ENCODE measurements at places on chromosomes 5 and 9. TPM values are rescaled to one million over a fixed set of nuclear protein-coding genes. Genes with fewer than 3 reads are reported as not detected.

The ADRB2 gene
- not detected for total RNA-seq

The FBP1 gene
- total RNA-seq: 1.8 TPM

GRCh38 chr5:158058208-158059120 is 199.5 kb upstream of the CLINT1 start:
- no peaks in the 10 kb centered on the region for H3K4me1 ChIP-seq
- H3K4me3 ChIP-seq: no peak overlapping the region
- H3K27me3 ChIP-seq: no peaks in the 10 kb centered on the region

DNA sequence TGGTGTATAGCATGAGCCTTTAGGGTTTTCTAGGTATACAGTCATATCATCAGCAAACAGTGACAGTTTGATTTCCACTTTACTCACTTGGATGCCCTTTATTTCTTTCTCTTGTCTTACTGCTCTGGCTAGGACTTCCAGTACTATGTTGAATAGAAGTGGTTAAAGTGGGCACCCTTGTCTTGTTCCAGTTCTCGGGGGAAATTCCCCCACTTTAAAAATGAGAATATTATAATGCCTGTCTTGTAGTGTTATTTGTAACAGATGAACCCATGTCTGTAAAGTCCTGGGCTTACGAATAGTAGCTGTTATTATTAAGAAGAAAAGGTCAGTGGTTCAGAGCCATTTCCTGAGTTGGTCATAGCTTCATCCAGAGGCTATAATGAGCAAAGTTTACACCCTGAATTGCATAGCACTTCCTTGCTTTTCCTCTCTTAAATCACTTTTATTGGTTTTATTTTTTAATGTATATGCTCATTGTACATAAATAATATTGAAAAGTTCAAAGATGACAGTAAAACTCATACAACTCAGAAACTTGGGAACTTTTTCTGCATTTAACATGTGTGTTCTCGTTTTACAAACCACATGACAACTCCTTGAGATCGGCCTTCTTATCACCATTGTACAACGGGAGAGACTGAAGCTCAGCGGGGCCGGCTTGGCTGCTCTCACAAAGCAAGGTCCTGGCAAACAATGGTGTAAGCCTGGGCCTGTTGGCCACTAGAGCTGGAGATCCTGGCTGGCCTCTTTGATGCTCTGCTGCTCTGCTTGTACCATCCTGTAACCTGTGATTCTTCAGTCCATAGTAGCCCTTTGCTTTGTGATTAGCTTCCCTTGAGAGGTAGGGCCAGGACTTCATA is 85.2 kb downstream of the CYFIP2 start:
- H3K27ac ChIP-seq: no peak overlapping the region
- no peak overlapping the region for H3K4me3 ChIP-seq
- no peaks in the 10 kb centered on the region for H3K4me1 ChIP-seq
- DNase-seq: no peak

The SV2C gene
- not detected for total RNA-seq

DNA sequence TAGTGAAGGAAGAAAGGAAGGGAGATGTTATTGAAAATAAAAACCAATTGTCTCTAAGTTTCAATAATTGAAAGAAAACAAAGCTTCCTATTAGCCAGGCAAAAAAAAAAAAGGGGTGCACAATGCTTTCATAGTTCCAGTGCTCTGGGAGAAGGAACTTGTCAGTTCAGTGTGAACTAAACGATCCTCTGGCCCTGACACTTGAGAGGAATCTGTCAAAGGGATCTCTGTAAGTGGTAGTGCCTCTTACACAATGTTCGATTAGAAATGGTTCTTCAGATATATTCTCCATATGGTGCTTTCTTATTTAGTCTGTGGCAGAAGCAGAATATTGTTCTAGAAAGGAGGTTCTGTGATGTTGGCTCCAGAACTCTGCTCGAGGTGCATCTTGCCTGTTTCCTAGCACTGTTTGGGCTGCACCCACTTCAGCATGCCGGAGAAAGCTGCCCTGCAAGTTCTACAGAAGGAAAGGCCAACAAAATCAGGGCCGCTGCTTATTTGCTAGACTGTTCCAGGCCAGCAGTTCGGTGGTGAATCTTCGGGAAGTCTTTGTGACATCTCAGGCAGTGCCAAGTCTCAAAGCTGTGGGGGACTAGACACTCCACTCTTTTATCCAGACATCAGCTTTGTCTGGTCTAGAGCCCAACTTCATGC is 90.9 kb downstream of the PIK3R1 start:
- no peaks in the 10 kb centered on the region for H3K36me3 ChIP-seq
- H3K27ac ChIP-seq: no peak overlapping the region
- DNase-seq: no peak
- no peaks in the 10 kb centered on the region for H3K27me3 ChIP-seq

DNA sequence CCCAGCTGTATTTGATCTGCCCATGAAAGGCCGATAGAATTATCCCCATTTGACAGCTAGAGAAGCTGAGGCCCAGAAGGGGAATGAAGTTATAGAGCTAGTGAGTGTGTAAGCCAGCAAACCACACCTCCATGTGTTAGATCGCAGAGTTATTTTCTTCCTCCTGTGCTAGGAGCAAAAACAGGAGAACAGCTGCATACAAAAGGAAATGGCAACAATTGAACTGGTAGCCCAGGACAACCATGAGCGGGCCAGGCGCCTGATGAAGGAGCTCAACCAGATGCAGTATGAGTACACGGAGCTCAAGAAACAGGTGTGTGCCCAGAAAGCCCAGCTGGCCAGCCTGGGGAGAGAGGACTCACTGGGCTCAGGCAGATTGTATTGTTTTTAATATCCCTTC is 30.4 kb downstream of the RAB14 start:
- no peaks in the 10 kb centered on the region for H3K4me1 ChIP-seq
- H3K36me3 ChIP-seq: no peaks in the 10 kb centered on the region
- no peak overlapping the region for H3K4me3 ChIP-seq
- no peaks in the 10 kb centered on the region for H3K27me3 ChIP-seq
- no peak overlapping the region for H3K27ac ChIP-seq

DNA sequence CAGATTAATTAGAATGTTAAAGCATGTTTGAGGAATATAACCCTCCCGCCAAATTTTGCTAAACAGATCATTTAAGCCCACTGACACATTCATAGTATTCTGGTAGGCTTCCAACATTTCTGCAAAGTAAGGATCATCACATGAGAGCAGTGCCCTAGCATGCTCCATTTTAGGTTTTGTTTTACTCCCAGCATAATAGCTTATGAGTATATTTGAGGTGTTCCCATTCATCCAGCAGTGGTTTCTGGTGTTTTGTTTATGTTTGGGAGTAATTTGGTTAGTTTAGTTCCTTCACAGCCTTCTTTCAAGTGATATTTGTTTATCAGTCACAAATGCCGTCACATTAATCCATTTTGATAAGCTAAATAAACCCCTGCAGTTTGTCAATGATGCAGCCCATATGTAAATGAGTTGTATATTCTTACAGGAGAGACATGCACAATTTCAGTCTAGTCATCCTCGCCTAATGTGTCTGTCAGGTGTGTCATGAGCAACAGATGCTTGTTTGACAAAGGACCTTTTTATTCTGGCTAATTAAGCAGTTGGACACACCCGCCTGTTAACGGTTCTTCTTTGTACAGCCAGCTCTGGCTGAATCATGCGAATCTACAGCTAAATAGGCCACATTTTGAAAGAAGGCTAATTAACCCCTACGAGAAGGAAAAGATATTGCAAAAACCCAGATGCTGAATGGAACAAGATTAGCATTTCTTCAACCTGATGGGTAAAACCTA is 124.4 kb downstream of the RFX3 start:
- DNase-seq: no peak
- H3K4me1 ChIP-seq: no peaks in the 10 kb centered on the region
- no peaks in the 10 kb centered on the region for H3K27me3 ChIP-seq
- no peak overlapping the region for H3K4me3 ChIP-seq
- no peak overlapping the region for H3K27ac ChIP-seq
- H3K36me3 ChIP-seq: no peaks in the 10 kb centered on the region

DNA sequence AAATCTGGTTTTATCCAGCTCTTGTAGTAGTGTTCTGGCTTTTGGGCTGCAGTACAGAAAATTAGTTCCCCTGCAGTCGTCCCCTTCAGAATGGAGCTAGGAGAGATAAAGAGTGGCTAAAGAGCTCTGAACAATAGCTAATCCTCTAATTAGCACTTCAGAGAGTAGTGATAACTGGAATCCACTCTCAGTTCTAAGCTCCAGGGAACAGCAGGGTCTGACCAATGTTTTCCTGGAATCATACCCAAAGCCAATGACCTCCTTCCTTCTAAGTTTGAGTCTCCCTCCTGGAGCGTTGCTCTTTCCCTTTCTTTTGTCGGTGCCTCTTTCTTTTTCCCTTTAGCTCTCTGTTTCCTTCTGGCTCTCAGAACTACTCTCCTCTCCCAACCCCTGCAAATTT is 47.4 kb downstream of the MFAP3 start:
- no peaks in the 10 kb centered on the region for H3K36me3 ChIP-seq
- no peaks in the 10 kb centered on the region for H3K4me1 ChIP-seq
- 0 out of 2 replicates have a peak, but pooled peaks cover 1% of the 10 kb centered on the region for H3K27me3 ChIP-seq
- DNase-seq: no peak
- no peak overlapping the region for H3K4me3 ChIP-seq
- H3K27ac ChIP-seq: no peak overlapping the region

DNA sequence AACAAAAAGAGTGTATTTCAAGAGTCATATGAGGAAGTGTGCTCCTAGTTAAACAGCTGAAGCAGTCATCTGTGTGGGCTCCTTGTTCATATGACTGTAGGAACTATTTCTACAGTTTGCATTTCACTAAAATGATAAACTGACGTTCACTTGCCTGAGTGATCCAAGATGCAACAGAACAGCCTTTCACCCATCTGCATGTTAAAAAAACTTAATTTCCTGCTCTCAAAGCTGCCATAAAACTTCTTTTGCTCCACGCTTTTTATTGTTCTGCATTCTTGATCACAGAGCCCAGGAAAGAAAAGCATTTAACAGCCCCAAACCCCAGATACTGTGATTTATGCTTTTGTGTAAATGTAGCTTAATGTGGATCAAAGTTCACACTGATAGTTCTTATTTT is 43.9 kb downstream of the ZNF608 start:
- no peak overlapping the region for H3K4me3 ChIP-seq
- no peak for DNase-seq
- peak overlapping the region; percentile 36 for H3K27ac ChIP-seq
- H3K36me3 ChIP-seq: no peaks in the 10 kb centered on the region

GRCh38 chr5:63233911-63234310 is 655.3 kb downstream of the LRRC70 start:
- H3K36me3 ChIP-seq: no peaks in the 10 kb centered on the region
- H3K4me1 ChIP-seq: peaks cover 15% of the 10 kb centered on the region
- peak overlapping the region; percentile 35 for H3K27ac ChIP-seq
- no peak overlapping the region for H3K4me3 ChIP-seq

- peaks cover 8% of the 10 kb centered on the region for H3K4me1 ChIP-seq
- H3K4me3 ChIP-seq: no peak overlapping the region
- no peak overlapping the region for H3K27ac ChIP-seq
- no peak for DNase-seq
Measured at GRCh38 chr5:143314659-143315058, 88.8 kb downstream of the NR3C1 start.

- H3K4me3 ChIP-seq: no peak overlapping the region
- no peaks in the 10 kb centered on the region for H3K27me3 ChIP-seq
- H3K4me1 ChIP-seq: no peaks in the 10 kb centered on the region
- DNase-seq: no peak
- H3K27ac ChIP-seq: no peak overlapping the region
Measured at GRCh38 chr5:87360132-87360531, 52.6 kb downstream of the CCNH start.

DNA sequence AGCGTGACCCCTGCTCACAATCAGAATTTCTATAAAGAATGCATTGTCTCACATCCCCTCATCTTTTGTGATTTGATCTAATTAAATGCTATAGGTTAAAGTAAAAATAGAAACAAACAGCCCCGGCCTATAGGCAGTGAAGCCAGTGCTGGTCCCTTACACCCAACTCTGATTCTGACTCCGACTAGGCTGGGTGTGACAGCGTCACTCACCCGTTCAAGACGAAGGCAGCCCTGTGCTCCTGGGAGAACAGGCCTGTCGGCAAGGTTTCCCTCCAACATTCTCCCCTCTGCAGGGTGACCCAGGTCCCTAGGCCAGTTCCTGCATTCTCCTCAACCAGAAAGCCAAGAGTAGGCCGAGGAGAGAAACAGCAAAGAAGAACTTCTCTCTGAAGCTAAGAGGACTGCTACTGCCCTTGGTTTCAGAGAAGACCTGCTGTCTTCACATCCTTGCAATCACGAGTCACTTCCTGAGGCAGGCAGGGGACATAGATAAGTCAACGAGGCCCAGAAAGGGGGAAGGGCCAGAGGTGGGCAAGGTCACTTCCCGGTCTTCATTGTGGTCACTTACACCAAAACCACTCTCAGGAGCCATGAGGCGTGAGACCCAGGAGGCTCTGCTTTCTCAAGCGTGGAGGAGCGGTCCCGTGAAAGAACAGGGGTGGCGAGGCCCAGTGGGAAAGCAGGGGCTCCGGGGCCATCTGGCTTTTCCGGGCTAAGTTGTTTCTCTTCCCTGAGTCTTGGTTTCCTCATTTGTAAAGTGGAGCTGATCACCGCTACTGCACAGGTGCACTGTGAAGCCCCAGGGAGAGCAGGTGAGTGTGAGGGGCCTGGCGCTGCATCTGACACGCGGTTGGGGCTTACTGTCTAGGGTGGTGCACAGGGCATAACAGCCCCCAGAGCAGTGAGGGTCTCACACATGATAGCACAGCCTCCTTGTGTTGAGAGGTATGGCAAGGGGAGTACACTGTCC is 200.8 kb downstream of the CRB2 start:
- DNase-seq: no peak
- no peaks in the 10 kb centered on the region for H3K36me3 ChIP-seq
- no peak overlapping the region for H3K4me3 ChIP-seq
- H3K27me3 ChIP-seq: no peaks in the 10 kb centered on the region
- no peak overlapping the region for H3K27ac ChIP-seq

The FNBP1 gene
- total RNA-seq: 33.2 TPM

The TRPM3 gene
- not detected for total RNA-seq

The SMIM23 gene
- not detected for total RNA-seq

The CBY3 gene
- 1.3 TPM for total RNA-seq

DNA sequence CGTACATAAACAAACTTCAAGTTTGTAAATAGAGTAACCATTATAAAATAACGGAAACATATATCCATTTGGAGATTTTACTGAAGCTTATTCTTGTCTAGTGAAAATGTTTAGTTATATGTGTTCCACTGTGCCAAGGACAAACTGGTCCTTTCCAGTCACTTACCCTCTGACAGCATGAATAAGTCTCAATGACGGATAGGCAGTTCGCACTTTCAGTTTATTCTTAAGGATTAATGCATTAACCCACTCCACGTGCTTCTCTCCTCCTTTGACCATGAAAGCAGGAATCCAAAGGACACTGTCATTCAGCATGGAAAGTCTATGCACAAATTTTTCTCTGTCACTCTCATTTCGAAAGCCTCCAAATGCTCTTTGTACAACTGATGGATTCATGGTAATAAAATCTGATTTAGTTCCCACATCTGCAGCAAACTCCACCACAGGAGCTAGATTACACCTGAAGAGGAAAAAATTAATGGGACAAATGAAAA is 47.1 kb downstream of the ST8SIA4 start:
- H3K36me3 ChIP-seq: no peaks in the 10 kb centered on the region
- no peaks in the 10 kb centered on the region for H3K27me3 ChIP-seq
- no peak overlapping the region for H3K4me3 ChIP-seq
- no peak overlapping the region for H3K27ac ChIP-seq
- H3K4me1 ChIP-seq: no peaks in the 10 kb centered on the region
- no peak for DNase-seq

The SLC6A18 gene
- not detected for total RNA-seq

- H3K27ac ChIP-seq: peak overlapping the region; percentile 27
- no peaks in the 10 kb centered on the region for H3K27me3 ChIP-seq
- no peak overlapping the region for H3K4me3 ChIP-seq
- H3K36me3 ChIP-seq: no peaks in the 10 kb centered on the region
Measured at GRCh38 chr5:119358901-119359603, 3.2 kb downstream of the TNFAIP8 start.

The SPIN1 gene
- 51.7 TPM for total RNA-seq

- DNase-seq: no peak
- no peak overlapping the region for H3K27ac ChIP-seq
- H3K4me3 ChIP-seq: no peak overlapping the region
- H3K36me3 ChIP-seq: no peaks in the 10 kb centered on the region
- H3K4me1 ChIP-seq: no peaks in the 10 kb centered on the region
Measured at GRCh38 chr9:73050887-73051550, 98.2 kb upstream of the ALDH1A1 start.

The SARDH gene
- 0.37 TPM for total RNA-seq

Data from Caco-2 (cell line).